ENCODE measurements at places on chromosomes 7 and 10. TPM values are rescaled to one million over a fixed set of nuclear protein-coding genes. Genes with fewer than 3 reads are reported as not detected.

Gene FAM25G
- polyA plus RNA-seq = not detected

Gene VAX1
- not detected for polyA plus RNA-seq

Gene ORC5
- 21.0 TPM for polyA plus RNA-seq

Gene FGFBP3
- polyA plus RNA-seq = 3.1 TPM

Gene LIPK
- polyA plus RNA-seq = not detected

Gene HOXA3
- polyA plus RNA-seq = 39.9 TPM

Gene ASIC3
- polyA plus RNA-seq = 4.5 TPM

Gene CRYGN
- polyA plus RNA-seq = 0.58 TPM

Gene TRIM50
- polyA plus RNA-seq = 0.24 TPM

Gene TAS2R4
- 5.2 TPM for polyA plus RNA-seq

Gene MRC1
- 16.8 TPM for polyA plus RNA-seq

Gene IL2RA
- polyA plus RNA-seq = 0.06 TPM

GRCh38 chr7:148753224-148753623 lies 54.5 kb downstream of the CUL1 start:
- no peak for DNase-seq

GRCh38 chr7:74525881-74526280 lies 72.2 kb downstream of the GTF2IRD1 start:
- DNase-seq = no peak

GRCh38 chr7:23717788-23718187 lies 7.8 kb downstream of the STK31 start:
- DNase-seq = no peak

DNA sequence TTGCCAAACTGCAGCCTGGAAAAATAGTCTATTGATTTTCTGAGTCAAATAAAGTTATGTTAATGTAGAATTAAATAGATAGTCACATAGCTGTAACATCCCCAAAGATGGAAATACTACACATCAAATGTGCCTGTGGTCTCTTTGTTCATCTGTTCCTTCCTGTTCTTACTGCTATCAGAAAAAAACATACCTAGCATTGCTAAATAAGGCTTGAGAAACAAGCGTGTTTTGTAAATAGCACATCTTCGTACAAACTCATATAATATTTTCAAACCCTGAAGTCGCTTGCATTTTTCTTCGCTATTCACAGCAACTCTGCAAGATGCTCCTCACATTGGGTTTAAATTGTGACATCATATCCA lies 116.1 kb downstream of the KLF6 start:
- no peak for DNase-seq

GRCh38 chr7:36232971-36233550 lies 80.0 kb downstream of the EEPD1 start:
- no peak for DNase-seq

GRCh38 chr7:11237742-11238141 lies 264.1 kb downstream of the PHF14 start:
- DNase-seq = no peak

- peak; percentile 9 for DNase-seq
Observed at GRCh38 chr7:148916186-148916585, 32.1 kb upstream of the EZH2 start.

GRCh38 chr10:125034675-125035074 lies 92.8 kb downstream of the ZRANB1 start:
- DNase-seq = no peak

DNA sequence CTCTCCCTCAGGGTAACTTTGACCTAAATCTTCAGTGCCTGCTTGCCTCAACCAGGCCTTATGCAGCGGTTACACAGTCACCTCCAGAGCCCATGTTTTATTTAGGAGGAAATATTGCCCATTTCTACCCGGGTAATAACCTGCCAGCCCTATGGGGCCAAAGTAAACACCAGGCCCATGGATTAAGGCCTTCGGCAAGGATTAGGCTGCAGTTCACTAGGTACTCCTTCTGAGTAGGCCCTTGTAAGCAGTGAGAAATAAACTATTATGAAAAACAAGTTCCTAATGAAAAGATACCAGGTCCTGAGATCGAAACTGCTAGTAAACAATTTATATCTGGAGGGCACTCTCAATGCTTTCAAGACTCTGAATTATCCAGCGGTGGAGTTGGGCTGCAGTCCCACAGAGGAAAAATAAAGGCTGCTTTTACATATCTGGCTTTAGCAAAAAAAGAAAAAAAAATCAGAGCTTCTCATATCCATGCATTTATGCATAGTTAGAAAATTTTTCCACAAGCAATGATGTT lies 3.7 kb upstream of the HOXA10 start:
- no peak for DNase-seq

GRCh38 chr7:95986178-95986764 lies 213.9 kb downstream of the DYNC1I1 start:
- DNase-seq = peak; percentile 51

DNA sequence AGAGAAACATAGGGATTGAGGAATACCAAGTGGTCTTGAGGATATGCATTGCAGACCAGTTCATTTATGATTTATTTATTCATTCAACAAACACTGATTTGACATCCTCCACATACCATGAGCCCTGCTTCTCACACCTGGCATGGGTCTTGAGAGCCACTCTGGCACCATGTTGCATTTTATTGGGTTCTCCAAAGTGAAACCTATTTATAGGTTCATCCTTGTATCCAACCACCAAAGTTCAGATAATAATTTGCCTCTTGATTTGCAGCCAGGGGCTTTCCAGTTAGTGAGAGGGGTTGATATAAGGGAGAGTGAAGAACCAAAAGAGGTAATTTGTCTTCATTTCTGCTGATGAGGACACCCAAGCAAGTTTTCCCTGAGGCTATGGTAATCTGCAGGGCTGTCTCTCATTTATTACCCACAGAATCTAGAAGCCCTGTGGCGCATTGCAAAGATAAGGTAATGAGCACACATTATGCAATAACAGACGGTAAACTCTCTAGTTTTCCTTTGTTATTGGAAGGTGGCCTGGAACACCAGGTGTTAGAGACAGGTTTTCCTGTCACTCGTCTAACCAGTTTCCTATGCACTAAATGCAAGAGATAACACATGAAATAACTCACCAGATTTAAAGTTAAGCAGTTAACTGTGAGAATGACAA lies 28.8 kb upstream of the ICA1 start:
- no peak for DNase-seq

DNA sequence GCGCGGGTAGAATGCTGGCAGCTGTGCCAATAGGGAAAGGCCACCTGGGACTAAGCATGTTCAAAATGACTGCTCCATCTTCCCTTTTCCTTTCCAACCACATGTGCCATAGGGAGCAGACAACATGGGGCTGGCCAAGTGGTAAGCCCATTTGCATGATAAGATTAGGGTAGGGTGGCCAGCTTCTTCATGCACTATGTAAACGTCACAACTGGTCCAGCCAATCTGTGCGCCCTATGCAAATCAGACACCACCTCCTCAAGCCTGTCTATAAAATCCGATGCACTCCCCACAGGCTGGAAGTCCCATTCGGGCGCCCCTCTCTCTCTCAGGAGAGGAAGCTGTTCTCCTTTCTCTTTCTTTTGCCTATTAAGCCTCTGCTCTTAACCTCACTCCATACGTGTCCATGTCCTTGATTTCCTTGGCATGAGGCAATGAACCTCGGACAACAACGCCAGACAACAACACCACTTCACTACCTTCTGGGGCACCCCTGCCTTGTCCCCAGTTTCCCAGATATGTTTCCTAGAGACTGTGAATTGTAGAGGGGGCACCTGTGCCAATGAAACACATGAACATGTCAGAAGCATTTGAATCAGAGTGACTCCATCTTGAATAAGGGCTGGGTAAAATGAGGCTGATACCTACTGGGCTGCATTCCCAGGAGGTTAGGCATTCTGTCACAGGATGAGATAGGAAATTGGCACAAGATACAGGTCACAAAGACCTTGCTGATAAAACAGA lies 19.1 kb upstream of the EXOC6 start:
- DNase-seq = no peak

DNA sequence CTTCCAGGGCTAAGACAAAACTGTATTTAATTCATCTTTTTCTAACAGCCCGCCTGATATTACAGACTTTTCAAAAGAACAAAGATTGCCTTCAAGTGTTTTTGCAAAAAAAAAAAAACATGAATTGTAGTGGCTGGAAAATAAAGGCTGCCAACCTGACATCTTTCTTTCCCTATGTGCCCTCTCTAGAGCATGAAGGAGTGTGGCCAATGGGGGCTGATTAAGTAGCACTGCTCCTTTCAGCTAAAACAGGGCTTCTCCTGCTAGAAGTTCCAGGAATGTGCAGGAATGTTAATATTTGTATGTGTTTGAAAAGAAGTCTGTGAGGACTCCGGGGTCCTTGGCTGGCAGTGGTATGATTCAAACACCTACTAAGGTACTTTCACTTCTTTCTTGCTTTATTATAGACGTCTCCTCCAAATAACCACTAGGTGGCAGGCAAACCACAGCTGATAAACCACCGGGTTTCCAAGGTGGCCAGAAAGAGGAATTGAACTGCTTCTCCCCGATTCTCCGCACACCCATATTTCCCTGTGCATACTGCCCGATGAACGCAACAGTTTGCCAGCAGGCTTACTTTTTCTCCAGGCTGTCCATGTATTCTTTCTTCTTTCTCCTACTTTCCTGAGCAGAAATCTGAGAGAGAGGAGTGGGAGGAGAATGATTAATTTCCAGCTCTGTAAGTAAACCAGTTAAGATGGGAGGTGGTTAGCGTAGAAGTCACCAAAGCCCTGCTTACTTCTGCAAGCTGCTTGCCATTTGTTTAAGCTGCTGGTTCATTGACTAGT lies 56.8 kb upstream of the DGKI start:
- peak; percentile 38 for DNase-seq

- no peak for DNase-seq
Observed at GRCh38 chr10:74058658-74059057, 60.7 kb downstream of the VCL start.

- no peak for DNase-seq
Observed at GRCh38 chr7:151904270-151904669, 27.4 kb upstream of the PRKAG2 start.

DNA sequence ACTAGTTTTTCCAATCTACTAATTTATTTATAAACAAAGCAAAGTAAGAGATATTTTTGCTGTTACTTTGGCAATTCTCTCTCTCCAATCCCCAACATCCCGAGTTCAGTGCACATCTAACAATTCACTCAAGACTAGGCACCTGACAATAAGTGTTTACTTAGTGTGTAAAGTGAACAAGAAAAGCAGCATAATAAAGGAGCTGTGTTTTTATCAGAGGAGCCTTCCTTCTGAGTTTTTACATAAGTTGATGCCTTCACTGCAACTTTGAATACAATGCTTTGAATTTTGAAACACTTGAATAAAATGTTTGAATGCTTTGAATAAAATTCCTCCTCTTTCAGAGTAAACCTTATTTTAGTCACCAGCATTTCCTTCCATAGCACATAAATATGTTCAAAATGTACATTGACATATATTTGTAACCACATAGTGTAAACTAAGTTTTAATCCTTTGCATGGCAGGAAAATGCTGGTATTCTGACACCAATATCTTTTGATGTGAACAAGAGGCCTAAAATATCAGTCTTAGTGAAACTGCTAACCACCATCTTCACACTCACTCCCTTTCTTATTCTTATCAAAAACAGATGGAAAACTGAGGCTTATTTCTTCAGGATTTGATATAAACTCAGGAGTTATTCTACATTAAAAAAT lies 11.4 kb downstream of the PDK4 start:
- no peak for DNase-seq

GRCh38 chr10:32204606-32205005 lies 142.4 kb downstream of the EPC1 start:
- no peak for DNase-seq

GRCh38 chr7:130444234-130444633 lies 3.4 kb upstream of the CEP41 start:
- DNase-seq = peak; percentile 56

GRCh38 chr10:106857213-106857612 lies 307.3 kb downstream of the SORCS1 start:
- no peak for DNase-seq

DNA sequence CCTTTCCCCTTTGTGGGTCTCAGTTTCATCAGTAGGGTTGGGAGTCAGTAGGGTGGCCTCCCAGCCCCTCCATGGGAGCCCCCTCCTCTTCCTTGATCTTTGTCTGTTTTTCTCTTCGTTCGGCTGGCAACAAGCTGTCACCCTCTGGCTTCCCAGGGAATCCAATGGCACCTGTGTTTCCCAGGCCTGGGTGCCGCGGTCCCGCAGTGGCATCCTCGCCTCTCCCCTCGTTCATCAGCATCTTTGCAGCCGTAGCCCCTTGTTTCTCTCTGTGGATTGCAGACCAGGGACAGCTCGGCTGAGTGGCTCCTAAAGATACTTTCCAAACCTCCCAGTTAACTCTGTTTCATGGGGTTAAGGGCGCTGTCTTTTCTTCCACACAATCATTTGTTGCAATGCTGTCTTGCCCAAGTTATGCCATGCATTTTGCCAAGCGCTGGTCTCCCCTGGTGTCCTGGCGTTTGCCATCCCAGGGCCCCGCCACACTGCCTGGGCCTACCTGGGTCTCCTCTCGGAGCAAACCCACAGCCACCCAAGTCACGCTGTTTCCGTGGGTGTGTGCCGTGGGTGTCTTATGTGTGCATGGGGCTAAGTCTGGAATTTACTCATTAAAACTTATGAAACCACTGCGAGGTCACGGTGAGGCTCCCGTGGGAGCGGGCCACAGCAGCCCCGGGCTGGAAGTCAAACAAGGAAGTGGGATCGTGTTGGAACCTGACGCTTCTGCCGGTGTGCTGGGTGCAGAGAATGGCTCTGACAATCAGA lies 189.4 kb upstream of the SHH start:
- no peak for DNase-seq

DNA sequence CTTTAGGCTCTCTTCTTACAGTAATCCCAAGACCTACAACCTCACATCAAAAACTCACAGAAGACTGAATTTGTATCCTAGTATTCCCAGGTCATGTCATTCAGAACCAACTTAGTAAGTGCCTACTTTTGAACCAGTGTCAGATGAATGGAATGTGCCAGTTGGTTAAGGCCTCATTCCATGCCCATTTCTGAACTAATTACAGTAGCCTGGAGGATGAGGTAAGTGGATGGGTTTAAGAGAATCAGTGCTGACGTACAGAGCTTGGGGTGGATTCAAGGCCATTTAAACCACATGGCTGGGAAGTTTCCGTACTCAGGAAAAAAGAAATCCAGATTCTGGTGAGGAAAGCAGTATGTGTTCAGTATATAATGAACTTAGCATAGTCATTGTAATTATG lies 21.9 kb upstream of the FOXP2 start:
- DNase-seq = no peak

GRCh38 chr7:135174941-135175340 lies 4.4 kb upstream of the CYREN start:
- no peak for DNase-seq

- no peak for DNase-seq
Observed at GRCh38 chr7:43926798-43927123, 525 bp downstream of the UBE2D4 start.

- DNase-seq = peak; percentile 50
Observed at GRCh38 chr10:13633689-13634088, 46.9 kb downstream of the PRPF18 start.

DNA sequence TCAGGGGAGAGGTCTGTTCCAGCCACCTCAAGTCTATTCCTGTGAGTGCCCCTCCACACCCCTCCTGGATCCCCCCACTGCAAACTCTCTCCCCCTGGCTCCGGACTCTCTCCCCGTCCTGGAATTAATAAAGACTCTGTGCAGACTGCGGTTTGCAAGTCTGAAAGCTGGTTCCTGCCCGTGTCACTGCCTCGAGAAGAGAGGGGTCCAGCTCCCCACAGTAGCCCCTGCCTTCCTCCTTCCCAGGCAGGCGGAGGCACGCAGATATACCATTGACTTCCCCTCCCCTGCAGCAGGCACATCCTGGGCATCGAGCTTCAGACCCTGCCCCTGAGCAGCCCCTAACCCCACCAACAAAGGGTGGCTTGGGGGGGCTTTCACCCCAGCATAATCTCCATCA lies 2.2 kb upstream of the ELN start:
- no peak for DNase-seq
